Osteoblast (primary cell): ENCODE measurements at places on chromosomes 3 and 15.

DNA sequence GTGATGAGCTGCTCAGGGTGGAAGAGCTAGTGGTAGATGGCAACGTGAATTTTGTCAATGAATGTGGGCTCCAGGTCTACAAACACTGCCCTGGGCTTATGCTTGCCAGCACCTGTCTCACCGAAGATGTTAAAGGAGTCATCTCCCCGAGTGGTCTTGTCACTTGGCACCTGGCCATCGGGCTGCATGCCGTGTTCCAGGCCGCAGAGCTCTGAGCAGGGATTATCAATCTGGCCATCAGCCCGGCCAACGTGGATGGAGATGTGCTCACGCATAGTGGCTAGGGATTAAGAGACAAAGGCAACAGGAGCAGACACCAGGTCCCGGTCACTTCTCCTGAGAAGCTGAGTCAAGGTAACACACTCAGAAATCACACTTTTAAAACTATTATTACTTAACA lies 54.8 kb upstream of the ACTC1 start:
- DNase-seq: no peak

DNA sequence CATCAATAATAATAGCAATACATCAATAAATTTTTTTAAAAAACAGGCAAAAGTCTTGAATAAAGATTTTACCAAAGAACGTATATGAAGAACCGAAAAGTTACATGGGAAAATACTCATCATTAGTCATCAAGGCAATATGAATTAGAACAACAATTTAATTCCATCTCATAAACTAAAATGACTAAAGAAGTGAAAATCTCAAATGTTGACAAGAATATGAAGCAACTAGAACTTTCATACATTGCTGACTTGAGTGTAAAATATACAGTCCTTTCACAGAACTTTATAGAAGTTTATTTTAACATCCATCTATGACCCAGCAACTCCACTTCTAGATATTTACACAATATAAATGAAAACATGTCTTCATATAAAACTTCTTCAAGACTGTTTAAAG lies 35.3 kb upstream of the ABHD10 start:
- DNase-seq: peak; percentile 9

- no peak for DNase-seq
Measured at GRCh38 chr15:59896663-59897074, 107.4 kb upstream of the FOXB1 start.

- DNase-seq: no peak
Measured at GRCh38 chr3:188658606-188659005, 504.6 kb downstream of the LPP start.

- DNase-seq: no peak
Measured at GRCh38 chr15:86541540-86541939, 461.9 kb downstream of the AGBL1 start.
